ENCODE measurements at places on chromosomes 2 and 18.

DNA sequence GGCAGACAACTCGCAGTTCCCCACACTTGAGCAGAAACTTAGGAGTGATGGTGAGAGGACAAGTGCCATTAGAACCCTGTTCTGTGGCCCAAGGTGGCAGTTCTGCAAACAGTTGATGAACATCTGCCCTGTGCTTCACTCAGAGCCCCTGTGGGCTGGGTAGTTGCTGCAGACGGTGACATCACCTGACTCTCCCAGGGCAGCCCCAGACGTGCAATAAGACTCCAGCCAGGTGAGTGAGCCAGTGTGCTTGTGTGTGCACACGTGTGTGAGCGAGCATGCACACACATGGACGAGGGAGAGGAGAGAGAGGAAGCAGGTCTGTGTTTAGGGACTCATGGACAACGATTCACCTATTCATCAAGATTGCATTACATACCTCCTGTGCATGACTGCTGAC, 136.0 kb upstream of the GLI2 start:
- no peak overlapping the region for H3K4me3 ChIP-seq
- DNase-seq, result no peak
- H3K27me3 ChIP-seq, result no peaks in the 10 kb centered on the region
- no peak overlapping the region for H3K27ac ChIP-seq
- no peaks in the 10 kb centered on the region for H3K36me3 ChIP-seq

DNA sequence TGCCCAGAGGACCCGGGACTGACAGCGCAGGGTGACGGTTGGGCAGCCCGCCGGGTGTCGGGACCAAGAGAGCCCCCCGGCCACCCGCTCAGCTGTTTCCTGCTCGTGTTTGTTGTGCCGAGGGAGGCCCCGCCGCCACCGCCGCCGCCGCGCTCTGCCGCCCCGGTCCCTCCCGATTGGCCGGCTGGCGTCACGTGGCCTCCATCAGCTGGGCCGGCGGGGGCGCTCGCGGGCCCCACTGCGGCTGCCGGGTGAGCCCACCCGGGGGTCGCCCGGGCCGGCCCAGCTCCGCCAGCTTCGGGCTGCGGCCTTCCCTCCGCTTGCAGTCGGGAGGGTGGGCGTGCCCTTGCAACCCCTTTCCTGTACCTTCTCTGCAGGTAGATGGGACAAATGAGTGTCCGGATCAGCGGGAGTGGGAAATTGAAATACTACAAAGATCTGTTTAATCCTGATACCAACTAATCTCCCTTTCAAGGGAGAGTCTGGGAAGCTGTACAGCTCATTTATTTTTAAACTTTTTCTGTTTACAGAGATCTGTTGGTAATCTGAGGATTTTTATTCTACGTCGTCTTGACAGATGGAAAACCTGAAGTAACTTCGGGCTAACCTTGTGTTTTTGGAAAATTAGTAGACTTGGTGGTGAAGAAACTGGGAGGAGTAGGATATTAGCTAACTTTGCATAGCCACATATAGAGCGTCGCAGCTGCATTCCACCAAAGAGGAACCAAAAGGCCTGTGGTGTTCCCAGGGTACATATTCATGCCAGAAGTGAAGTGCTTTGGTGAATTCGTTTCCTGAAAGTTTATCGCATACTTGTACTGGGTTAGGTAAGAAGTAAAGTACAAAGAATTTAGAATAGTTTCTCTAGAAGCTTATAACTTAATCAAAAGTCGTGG, 1.2 kb downstream of the YPEL5 start:
- peak overlapping the region; percentile 92 for H3K4me3 ChIP-seq
- peaks cover 1% of the 10 kb centered on the region for H3K27me3 ChIP-seq
- H3K4me1 ChIP-seq, result peaks cover 30% of the 10 kb centered on the region
- H3K36me3 ChIP-seq, result peaks cover 2% of the 10 kb centered on the region
- peak; percentile 70 for DNase-seq

GRCh38 chr18:80033181-80034067, 810 bp upstream of the RBFA start:
- H3K27me3 ChIP-seq, result no peaks in the 10 kb centered on the region
- H3K4me3 ChIP-seq, result peak overlapping the region; percentile 65
- no peaks in the 10 kb centered on the region for H3K36me3 ChIP-seq

- H3K36me3 ChIP-seq, result no peaks in the 10 kb centered on the region
- H3K4me1 ChIP-seq, result no peaks in the 10 kb centered on the region
- no peak overlapping the region for H3K27ac ChIP-seq
- no peak for DNase-seq
- H3K27me3 ChIP-seq, result peaks cover 42% of the 10 kb centered on the region
- H3K4me3 ChIP-seq, result no peak overlapping the region
Measured at GRCh38 chr2:161049559-161049958, 110.7 kb upstream of the TANK start.

Data from endothelial cell of umbilical vein (primary cell).